Esophagus muscularis mucosa (tissue), 4 donors: ENCODE measurements at places on chromosomes 1 and 21. TPM values are rescaled to one million over a fixed set of nuclear protein-coding genes. Genes with fewer than 3 reads are reported as not detected.
A peak's percentile ranks its signal among the peaks of the same experiment; 100 is the strongest.

The OR2T2 gene
- total RNA-seq: not detected

The AK5 gene
- total RNA-seq: 1.7 TPM

The KIAA1614 gene
- total RNA-seq: 19.1 TPM

The P3H1 gene
- total RNA-seq: 19.5 TPM

The INTS3 gene
- 33.6 TPM for total RNA-seq

The PRRX1 gene
- 31.2 TPM for total RNA-seq

DNA sequence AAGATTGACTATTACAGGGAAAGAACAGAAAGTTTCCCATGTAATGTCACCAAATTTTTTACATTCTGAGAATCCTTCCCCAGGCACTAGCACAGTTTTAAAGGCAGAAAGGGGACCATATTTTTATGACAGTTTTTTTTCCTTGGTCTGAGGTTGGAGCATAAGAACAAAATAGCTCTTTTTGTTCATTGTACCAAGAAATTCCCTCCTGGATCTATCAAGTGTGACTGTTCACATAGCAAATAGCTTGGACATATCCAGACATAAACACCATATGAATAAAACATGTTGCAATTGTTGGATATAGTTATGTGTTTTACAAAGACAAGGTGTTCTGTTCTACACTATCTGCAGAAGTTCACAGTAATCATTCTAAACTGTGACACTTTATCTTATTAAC lies 182.4 kb upstream of the ADGRL2 start:
- DNase-seq: no peak

GRCh38 chr1:34684266-34684665 lies 70.6 kb upstream of the GJB5 start:
- no peak for DNase-seq

- DNase-seq: no peak
Measured at GRCh38 chr1:237293804-237294203, 251.8 kb downstream of the RYR2 start.

DNA sequence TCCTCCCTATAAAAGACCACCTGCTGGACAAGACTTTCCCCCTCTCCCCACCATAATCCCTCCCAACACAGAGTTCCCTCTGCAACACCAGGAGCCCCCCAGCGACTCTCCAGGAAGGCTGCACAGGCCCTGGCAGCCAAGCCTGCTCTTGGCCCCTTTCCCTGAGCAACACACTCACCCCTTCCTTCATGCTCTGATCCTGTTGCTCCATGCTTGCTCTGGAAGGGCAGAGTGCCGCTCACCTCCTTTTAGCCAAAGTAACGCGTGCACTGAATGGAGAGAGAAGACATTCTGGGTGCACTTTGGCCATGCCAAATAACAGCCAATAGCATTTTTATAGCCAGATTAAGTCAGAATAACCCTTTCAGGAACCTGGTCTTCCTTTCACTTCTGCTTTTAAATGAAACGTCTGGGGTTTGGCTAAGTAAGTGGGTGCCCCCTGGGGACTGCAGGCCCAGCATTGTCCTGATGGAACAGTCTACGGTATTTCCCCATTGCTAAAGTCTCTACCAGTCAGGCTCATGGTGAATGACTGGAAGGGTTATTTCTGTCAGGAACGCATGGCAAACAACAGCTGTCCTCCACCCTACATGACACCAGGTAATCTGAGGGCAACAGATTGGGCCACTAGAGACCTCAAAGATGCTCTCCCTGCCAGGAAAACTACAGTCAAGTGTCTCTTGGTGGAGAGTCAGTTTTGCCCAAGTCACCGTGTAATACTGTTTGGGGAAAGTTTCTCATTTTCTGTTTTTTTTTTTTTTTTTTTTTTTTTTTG lies at the start of gene SLC2A5:
Gene SLC2A5 (minus strand): TSS at position 310 of the 775 bp plus-strand sequence. CDS start 99 bp downstream, at position 211.
- DNase-seq: no peak

GRCh38 chr1:25727635-25728286 lies 72.2 kb upstream of the SELENON start:
- DNase-seq: peak; percentile 92

DNA sequence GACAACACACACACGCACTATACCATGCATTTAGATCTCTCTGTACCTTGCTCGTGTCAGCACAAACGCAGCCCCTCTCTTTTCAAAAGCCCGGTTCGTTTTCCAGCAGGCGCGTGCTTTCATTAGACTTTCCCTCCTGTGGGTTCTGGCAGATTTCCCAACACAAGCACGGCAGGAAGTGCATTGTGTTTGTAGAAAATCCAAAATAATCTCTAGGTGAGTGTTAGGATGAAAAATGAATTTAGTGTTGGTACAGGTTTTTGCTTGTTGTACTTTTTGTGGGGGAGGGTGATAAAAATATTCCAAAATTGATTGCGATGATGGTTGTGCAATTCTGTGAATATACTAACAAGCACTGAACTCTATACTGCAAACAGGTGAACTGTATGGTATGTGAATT lies 54.1 kb upstream of the POFUT2 start:
- DNase-seq: no peak

DNA sequence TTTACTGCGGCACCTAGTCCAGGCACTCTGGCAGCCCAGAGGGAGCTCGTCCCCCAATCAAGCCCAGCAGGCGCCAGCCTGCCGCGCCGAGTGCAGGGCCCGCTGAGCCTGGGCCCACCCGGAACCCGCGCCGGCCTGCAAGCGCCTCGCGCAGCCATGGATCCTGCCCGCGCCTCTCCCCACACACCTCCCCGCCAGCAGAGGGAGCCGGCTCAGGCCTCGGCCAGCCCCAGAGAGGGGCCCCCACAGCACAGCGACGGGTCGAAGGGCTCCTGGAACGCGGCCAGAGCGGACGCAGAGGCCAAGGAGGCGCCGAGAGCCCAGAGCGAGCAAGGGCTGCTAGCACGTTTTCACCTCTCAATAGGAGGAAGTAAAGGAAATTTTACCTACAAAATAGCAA lies 767.0 kb downstream of the MRPL39 start:
- no peak for DNase-seq

DNA sequence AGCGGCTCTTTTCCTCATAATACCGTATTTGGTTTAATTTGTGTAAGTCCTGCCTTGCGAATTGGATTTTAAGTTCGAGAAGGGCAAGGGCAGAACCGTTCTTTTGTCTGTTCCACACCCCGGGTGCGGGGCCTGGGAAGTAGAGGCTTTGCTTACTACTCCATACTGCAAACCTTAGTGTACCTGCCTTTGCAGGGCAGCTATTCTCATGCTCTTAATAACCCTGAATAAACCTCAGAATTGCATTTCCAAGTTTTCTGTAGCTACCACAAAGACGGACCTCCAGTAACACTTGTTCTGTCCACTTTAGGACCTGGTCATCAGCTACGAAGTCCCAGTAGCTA lies 657 bp upstream of the HNRNPU start:
- no peak for DNase-seq

DNA sequence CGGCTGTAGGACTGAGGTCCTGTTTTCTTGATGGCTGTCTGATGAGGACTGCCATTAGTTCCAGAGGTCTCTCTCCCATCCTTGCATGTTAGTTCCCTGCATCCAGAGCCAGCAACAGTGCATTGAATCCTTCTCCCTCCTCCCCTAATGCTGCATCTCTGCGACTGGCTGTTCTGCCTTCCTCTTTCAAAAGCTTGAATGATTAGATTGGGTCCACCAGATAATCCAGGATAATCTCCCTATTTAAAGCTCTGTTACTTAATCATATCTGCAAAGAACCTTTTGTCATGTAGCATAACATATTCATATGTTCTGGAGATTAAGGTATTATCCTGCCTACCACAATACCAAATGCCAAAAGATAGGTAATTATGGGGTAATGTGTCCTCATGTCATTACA lies 377.5 kb downstream of the GPATCH2 start:
- DNase-seq: no peak

- DNase-seq: no peak
Measured at GRCh38 chr21:14303731-14304488, 79.0 kb downstream of the HSPA13 start.

DNA sequence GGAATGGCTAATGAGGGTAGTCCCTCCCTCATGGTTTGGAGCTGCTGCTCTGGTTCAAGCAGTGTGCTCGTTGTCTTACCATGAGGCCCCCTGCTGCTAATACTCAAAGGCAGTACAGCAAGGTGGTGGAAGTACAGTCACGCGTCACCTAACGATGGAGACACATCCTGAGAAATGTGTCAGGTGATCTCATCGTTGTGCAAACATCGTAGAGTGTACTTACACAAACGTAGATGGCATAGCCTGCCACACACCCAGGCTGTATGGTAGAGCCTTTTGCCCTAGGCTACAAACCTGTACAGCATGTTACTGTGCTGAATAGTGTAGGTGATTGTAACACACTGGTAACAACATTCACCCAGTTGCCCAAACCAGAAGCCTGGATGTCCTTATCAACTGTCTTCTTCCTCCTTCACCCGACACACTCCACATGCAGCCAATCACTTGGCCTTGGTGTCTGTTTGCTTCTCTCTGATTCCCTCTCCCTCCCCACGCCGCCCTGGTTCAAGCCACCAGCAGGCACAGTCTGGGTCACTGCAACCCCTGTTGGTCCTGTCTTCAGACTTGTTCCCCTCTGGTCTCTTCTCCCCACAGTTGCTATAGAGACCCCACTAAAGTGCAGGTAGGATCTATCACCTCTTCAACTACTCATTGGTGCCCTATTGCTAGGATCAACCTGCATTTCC lies 6.0 kb upstream of the KCNA2 start:
- DNase-seq: no peak

- DNase-seq: no peak
Measured at GRCh38 chr1:182450087-182450486, at the start of gene RGSL1. Gene RGSL1, plus strand, starts transcription at chr1:182450146. Its CDS starts 20 bp downstream, at chr1:182450166.

- no peak for DNase-seq
Measured at GRCh38 chr1:1832820-1833219, 54.5 kb upstream of the NADK start.

DNA sequence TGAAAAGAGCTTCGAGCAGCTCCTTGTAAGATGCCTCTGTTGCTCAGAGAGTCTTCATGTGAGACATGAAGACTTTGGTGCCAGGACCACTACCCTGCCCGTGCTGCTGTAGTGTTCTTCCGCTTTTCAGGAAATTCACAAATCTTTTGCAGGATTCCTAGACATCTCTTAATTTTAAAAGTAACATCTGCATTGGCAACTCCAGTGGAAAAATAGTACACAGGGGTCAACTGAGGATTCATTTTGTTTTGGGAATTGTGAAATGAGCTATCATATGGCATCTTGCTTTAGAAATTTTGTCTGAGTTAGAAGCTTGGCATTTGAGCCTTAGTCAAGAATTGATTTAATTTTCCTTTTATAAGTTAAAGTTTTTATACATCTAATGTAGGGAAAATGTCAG lies 7.2 kb downstream of the PRDM2 start:
- no peak for DNase-seq

- DNase-seq: no peak
Measured at GRCh38 chr1:18560692-18561091, 70.0 kb upstream of the PAX7 start.

GRCh38 chr1:83919872-83920271 lies 79.1 kb downstream of the TTLL7 start:
- DNase-seq: no peak

GRCh38 chr1:201562659-201563405 lies 23.9 kb downstream of the NAV1 start:
- no peak for DNase-seq

GRCh38 chr1:177927021-177927596 lies 42.7 kb downstream of the SEC16B start:
- DNase-seq: no peak
